CD8-positive, alpha-beta T cell (primary cell): ENCODE measurements at places on chromosomes 7 and 10.

DNA sequence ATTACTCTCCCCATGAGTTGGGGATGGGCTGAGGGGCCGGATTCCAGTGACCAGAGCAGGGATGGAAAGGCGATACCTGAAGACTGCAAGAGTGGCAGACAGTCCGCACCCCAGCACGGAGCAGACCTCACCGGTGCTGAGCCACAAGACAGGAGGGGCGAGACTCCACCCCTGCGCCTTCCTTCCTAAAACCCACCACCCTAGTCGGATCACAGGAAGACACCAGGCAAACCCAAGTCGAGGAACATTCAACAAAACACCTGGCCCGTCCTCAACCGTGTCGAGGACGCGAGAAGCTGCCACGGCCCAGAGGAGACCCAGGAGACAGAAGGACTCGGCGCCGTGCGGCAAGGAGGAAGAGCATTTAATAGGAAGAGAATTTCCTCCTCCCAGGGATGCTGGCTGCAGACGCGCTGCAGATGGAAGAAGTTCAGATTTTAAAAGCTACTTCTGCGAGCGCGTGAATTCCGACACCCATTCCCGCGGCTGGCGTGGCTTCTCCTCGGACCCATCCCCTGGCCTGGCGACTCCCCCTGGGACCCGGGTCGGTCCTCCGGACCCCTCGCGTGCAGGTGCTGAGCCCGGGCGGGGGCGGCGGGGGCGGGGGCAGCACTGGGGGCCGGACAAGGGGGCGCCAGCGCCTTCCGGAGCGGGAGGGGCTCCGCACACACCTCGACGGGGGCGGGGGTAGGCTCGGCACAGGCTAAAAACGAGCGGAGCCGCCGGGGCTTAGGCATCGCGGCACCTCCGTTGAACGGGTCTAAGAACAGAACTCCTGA is 563 bp upstream of the UTF1 start:
- no peak for DNase-seq

DNA sequence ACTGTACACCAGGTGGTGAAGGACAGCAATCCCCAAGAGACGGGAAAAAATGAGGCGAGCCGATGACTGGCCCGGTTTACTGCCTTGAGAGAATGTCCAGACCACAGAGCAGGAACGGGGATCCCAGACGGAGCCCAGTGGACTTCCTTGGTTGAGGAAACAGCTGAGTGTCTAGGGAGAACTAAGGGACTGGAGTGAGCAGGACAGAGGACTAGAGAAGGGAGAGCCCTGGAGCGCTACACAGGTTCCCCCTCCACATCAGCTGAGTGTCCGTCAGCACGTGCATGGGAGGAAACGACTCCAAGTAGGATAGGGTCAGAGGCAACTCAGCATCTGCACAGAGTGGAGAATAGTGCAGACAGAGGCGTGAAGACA is 7.1 kb upstream of the WDR86 start:
- DNase-seq: no peak

GRCh38 chr10:85851325-85851724 is 515.3 kb downstream of the GRID1 start:
- DNase-seq: no peak

GRCh38 chr10:33165911-33166310 is 168.6 kb downstream of the NRP1 start:
- no peak for DNase-seq

DNA sequence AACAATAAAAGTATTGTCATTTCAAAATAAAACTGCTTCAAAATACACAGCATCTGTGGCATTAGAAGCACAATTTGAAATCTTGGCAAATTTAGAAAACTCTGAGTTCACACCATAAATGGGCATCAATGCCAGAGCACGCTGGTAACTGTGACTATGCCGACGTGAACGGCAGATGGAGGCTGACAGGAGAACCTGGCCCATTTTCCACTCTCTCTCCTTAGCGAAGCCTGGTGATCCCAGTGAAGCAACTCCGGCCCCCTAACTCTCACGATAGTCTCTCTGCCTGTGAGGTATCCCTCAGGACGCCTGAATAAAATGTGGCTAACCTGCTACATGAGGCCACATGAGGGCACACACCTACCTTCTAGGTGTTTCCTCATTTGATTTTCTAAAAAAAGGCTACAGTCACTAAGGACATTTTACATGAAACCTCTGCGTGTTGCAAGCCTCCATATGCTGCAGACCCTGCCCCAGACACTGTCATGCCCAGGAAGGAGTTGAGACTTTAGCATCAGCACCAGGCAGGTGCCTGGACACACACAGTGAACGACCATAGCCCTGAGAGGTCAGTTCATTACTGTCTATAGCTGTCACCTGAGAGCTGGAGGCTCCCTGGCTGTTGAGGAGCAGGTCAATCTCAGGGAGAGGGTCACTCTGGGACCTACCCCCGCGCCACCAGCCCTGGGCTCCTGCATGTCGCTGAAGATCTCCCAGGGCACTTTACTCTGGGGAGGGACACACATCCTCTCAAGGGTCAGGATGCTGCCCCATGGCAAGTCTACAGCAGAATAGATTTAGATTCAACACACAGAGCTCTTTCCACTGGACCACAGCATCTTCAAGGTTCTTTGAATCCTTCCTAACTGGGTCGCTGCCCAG is 62.9 kb upstream of the CAMK2B start:
- no peak for DNase-seq
